ENCODE measurements at places on chromosomes 13 and 19. TPM values are rescaled to one million over a fixed set of nuclear protein-coding genes. Genes with fewer than 3 reads are reported as not detected.

- peaks cover 39% of the 10 kb centered on the region for H3K36me3 ChIP-seq
- peak overlapping the region; percentile 99 for H3K4me3 ChIP-seq
- H3K27me3 ChIP-seq = no peaks in the 10 kb centered on the region
- H3K27ac ChIP-seq = peak overlapping the region; percentile 92
- peak; percentile 50 for DNase-seq
Measured at GRCh38 chr19:12937093-12937926, 1.1 kb upstream of the CALR start.

DNA sequence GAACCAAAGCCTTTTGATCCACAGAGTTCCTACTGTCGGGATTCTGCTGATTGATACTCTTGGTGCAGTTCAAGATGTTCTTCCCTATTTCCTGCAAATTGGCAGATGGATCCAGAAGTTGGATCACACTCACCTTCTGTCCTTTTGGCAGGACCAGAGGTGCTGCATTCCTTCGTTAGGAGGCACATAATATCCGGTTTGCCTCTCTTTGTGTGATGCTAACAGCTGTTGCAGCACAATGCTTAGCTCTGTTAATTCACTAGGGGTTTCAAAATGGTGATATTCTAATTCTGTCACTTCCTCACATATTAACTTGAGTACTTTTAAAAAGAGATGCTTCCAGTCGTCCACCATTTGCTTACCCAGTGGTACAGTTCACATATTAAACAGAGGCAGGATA is 15.2 kb upstream of the CHST8 start:
- H3K4me1 ChIP-seq = no peaks in the 10 kb centered on the region
- no peaks in the 10 kb centered on the region for H3K36me3 ChIP-seq
- H3K4me3 ChIP-seq = no peak overlapping the region

GRCh38 chr19:35904311-35905068 is 2.2 kb downstream of the HCST start:
- H3K4me1 ChIP-seq = peaks cover 36% of the 10 kb centered on the region
- no peak for DNase-seq
- peak overlapping the region; percentile 81 for H3K27ac ChIP-seq
- peaks cover 8% of the 10 kb centered on the region for H3K36me3 ChIP-seq
- peak overlapping the region; percentile 92 for H3K4me3 ChIP-seq

DNA sequence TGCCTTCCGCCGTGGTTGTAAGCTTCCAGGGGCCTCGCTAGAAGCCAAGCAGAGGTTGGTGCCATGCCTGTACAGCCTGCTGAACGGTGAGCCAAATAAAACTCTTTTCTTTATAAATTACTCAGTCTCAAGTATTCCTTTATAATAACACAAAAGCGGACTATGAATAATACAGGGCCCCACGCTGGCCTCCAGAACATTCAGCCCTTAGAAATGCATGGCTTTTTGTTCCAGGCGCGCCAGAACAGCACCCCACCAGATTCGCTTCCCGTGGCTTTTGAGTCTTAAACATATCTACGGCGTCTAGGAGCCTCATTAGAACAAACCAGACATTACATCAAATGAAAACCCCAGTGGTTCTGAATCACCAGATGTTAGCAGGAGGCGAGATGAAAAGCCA is 75.1 kb downstream of the SLC15A1 start:
- H3K36me3 ChIP-seq = no peaks in the 10 kb centered on the region
- no peak for DNase-seq
- H3K27me3 ChIP-seq = no peaks in the 10 kb centered on the region

ZNF541 gene
- total RNA-seq = 1.2 TPM

GRCh38 chr19:28880735-28881401 is 332.1 kb downstream of the UQCRFS1 start:
- H3K4me1 ChIP-seq = no peaks in the 10 kb centered on the region
- H3K27me3 ChIP-seq = no peaks in the 10 kb centered on the region
- H3K36me3 ChIP-seq = no peaks in the 10 kb centered on the region
- no peak for DNase-seq
- no peak overlapping the region for H3K4me3 ChIP-seq

- H3K27ac ChIP-seq = no peak overlapping the region
- H3K27me3 ChIP-seq = peaks cover 18% of the 10 kb centered on the region
- peak overlapping the region; percentile 97 for H3K4me3 ChIP-seq
- DNase-seq = no peak
- no peaks in the 10 kb centered on the region for H3K36me3 ChIP-seq
- peaks cover 24% of the 10 kb centered on the region for H3K4me1 ChIP-seq
Measured at GRCh38 chr19:17471410-17472125, 1.2 kb downstream of the SLC27A1 start.

GRCh38 chr19:6424195-6424938 is at the start of gene KHSRP:
TSS of gene KHSRP (minus strand) at chr19:6424811. CDS start at chr19:6424701, 110 bp downstream.
- H3K4me3 ChIP-seq = peak within 1 kb of the TSS; percentile 82
- peak; percentile 58 for DNase-seq
- peak within 1 kb of the TSS; percentile 98 for H3K27ac ChIP-seq

GRCh38 chr13:29901710-29902631 is 51.6 kb upstream of the UBL3 start:
- peak overlapping the region; percentile 81 for H3K4me3 ChIP-seq
- peaks cover 6% of the 10 kb centered on the region for H3K27me3 ChIP-seq
- no peak for DNase-seq

DNA sequence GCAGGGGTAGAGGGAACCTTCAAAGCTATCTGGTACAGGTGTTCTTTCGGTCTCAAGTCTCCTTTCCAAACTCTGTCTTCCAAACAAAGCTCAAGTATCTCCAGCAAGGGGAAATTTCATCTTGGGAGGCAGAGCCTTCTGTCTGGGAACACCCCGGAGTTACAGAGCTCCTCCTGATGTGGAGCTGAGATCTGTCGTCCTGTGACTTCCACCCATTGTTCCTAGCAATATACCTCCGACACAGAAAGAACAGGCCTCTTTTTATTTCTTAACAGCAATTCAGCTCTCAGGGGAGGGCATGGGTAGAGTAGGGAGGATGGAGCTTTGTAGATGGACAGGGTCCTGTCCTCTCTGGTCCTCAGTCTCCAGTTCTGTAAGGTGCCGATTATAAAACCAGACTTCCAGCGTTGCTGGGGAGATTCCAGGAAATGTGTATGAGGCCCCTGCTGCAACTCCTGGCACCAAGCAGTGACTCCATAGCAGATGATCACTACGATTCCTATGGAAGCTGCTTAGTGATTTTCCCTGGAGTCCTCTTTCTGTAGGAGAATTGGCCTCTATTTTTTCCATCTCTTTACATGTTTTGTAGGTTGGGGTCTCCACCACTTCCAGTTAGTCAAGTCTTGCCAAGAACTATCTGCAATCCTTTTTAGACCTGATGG is 56.0 kb upstream of the ARGLU1 start:
- no peak for DNase-seq
- no peak overlapping the region for H3K4me3 ChIP-seq

DNA sequence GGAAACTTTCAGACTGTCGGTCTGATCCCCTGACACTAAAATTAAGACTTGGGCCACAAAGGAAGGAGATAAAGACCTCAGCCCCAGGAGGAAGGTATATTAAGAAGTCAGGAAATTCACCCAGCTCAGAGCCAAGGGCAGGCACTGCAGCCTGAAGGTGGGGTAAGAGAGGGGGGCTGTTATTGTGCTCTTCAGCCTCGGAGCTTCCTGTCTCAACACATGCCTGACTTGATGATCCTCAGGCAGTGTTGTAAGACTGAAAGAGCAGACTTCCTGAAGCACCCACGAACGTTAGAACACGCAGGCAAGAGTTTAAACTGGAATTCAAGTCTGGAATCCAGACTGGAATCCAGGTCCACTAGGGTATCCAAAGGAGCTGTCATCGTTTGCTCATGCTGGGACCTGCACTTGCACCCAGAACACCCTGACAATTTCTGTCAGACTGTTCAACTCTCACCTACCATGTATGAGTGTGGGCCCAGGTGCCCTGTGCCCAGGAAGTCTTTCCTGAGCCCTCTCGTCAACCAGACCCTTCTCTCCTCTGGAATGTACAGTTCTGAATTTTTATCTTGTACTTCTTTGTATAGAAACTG is 10.7 kb upstream of the FLT1 start:
- no peaks in the 10 kb centered on the region for H3K36me3 ChIP-seq
- peaks cover 21% of the 10 kb centered on the region for H3K27me3 ChIP-seq
- peaks cover 6% of the 10 kb centered on the region for H3K4me1 ChIP-seq
- no peak overlapping the region for H3K4me3 ChIP-seq
- peak overlapping the region; percentile 64 for H3K27ac ChIP-seq

DNA sequence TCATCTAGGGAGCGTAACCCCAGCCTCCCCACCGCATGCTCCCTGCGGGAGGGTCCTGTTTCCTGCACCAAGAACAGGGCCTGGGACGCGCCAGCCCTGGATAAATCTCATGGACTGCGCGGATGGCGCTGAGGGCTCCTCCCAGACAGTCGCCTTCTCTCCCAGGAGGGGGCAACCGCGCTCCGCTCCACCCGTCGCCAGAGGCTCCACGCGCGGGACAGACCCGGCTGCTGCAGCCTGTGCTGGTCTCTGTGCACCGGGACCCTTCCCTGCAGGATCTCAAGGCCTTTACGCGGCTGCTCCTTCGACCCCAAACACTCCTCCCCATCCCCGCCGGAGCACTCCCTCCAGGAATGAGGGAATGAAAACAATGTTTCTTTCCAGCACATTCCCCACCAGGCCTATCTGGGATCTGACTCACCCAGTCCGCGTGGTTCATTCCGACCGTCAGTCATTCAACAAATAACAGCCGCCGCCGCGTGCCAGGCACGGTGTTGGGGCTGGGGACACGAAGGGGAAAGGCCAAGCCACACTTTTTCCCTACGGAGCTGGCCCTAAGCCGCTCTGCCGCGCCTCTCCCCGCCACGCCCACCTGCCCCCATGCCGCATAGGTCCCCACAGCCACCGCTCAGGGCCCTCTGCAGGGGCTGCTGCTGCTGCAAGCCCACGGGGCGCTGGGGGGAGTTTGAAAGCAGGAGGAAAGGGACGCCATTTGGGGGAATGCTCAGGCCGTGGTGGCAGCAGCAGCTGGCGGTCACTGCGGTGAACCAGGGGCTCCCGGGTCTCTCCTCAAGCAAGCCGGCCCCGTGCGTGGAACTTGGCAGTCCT is 6.0 kb downstream of the PNMA8B start:
- peaks cover 74% of the 10 kb centered on the region for H3K27me3 ChIP-seq
- peaks cover 26% of the 10 kb centered on the region for H3K4me1 ChIP-seq
- H3K4me3 ChIP-seq = no peak overlapping the region
- H3K36me3 ChIP-seq = peaks cover 1% of the 10 kb centered on the region
- no peak overlapping the region for H3K27ac ChIP-seq
- DNase-seq = peak; percentile 49

GRCh38 chr19:1354970-1355567 is 28.6 kb upstream of the NDUFS7 start:
- H3K27me3 ChIP-seq = no peaks in the 10 kb centered on the region
- peak overlapping the region; percentile 93 for H3K4me3 ChIP-seq
- DNase-seq = no peak

MEIOSIN gene
- total RNA-seq = not detected

DNA sequence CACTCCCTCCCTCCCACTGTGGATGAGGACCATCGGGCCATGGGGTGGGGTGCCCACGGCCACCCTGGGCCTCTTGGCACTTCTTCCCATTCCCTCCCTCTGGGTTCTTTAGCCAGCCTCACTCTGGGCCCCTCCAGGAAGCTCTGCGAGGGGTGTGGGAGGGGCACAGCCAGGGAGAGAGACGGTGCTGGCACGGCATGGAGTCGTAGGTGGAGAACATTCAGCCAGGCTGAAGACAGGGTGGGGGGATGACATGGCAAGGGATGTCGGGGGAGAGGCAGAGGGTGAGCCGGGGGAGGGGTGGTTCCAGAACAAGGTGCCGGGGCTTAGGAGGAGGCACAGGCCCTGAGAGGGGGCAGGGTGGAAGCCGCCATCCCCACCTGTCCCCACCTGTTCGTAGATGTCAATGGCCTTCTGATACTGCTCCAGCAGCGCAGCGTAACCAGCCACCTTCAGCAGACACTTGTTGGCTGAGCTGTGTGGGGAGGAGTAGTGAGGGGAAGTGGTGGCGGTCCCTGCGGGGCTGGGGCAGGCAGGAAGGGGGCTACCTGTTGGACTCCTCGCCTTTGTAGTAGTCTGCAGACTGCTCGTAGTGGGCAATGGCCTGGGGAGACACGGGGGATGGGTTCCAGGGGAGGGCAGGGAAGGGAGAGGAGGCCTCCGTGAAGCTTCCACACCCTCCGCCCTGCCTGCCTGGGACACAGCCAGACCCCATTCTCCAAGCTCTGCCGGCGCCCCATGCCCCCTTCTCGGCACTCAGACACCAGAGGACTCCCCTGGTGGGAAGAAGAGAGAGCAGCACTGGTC is 8.8 kb upstream of the KPTN start:
- H3K27ac ChIP-seq = peak overlapping the region; percentile 47
- peaks cover 7% of the 10 kb centered on the region for H3K4me1 ChIP-seq
- no peak overlapping the region for H3K4me3 ChIP-seq
- H3K27me3 ChIP-seq = no peaks in the 10 kb centered on the region
- DNase-seq = no peak

NKPD1 gene
- 0.31 TPM for total RNA-seq
